Activated naive CD4-positive, alpha-beta T cell treated with anti-CD3 and anti-CD28 coated beads, Interleukin-2, amount 10 ng/mL, durations not matched to agents 7 days and 5 days (primary cell): ENCODE measurements at places on chromosomes 2 and 18.

GRCh38 chr2:65340898-65341681 is 91.3 kb downstream of the SPRED2 start:
- no peak for DNase-seq

- no peak for DNase-seq
These were observed 86.2 kb downstream of the CUL3 start for GRCh38 chr2:224498991-224499390.

DNA sequence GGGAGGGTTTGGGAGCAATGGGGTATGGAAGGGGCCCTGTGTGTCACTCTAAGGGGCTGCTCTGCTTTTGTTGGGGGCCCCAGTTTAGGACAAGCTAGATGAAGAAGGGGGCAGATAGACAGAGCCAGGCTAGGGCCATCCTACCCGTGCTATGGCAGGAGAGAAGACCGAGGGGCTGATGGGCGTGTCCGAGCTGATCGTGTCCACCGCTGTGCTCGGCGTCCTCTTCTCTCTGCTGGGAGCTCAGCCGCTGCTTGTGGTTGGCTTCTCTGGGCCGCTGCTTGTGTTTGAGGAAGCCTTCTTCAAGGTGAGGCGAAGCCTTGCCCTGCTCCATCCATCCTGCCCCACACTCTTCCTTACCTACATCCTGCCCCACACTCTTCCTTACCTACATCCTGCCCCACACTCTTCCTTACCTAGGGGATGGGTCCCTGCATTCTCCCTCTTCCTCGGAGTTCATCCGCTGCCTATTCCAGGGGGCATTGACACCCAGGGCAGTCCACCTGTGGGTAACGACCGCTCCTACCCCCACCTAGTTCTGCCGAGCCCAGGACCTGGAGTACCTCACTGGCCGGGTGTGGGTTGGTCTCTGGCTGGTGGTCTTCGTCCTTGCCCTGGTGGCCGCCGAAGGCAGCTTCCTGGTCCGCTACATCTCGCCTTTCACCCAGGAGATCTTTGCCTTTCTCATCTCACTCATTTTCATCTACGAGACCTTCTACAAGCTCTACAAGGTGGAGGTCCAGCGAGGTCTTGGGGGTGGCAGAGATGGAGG is 8.9 kb downstream of the SLC4A3 start:
- no peak for DNase-seq

GRCh38 chr18:59871711-59872362 is 28.0 kb upstream of the PMAIP1 start:
- no peak for DNase-seq

GRCh38 chr2:61055557-61055956 is 10.1 kb upstream of the SANBR start:
- no peak for DNase-seq

- DNase-seq, result no peak
These were observed 60.1 kb upstream of the RMP24 start for GRCh38 chr18:35912332-35912731.

GRCh38 chr2:88016960-88017779 is 823 bp upstream of the RNU2-63P start:
- DNase-seq, result no peak

DNA sequence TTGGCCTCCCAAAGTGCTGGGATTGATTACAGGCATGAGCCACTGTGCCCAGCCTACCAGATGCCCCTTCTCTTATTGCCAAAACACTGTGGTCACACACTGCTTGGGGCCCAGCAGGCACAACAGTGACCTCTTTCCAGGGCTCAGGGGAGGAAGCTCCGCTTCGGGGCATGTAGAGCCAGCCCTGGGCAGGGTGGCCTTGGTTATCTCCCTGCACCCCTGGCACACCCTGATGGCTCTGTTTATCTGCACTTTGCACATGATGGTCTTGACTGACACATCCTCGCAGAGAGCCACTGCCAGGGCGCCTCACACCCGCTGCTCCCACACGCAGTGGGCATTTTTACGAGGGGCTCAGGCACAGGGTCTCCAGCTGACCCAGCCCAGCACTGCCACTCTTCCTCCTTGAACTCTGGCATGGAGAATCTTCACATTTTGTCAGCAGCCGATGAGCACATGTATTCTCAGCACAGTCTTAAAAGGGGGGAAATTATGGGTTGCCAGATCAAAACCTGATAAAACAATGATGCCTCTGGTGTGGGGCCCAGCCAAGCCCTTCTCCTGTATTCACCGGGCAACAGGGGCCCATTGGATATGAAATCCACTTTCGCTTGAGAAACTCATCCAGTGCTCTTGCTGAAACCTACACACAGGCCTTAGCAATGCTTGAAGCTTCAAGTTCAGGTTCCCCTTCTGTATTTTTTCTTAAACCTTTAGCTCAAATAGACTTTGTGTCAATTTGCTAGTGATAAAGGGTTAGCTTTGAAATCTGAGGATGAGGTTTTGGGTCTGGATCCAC is 5.9 kb downstream of the GYPC start:
- DNase-seq, result no peak

DNA sequence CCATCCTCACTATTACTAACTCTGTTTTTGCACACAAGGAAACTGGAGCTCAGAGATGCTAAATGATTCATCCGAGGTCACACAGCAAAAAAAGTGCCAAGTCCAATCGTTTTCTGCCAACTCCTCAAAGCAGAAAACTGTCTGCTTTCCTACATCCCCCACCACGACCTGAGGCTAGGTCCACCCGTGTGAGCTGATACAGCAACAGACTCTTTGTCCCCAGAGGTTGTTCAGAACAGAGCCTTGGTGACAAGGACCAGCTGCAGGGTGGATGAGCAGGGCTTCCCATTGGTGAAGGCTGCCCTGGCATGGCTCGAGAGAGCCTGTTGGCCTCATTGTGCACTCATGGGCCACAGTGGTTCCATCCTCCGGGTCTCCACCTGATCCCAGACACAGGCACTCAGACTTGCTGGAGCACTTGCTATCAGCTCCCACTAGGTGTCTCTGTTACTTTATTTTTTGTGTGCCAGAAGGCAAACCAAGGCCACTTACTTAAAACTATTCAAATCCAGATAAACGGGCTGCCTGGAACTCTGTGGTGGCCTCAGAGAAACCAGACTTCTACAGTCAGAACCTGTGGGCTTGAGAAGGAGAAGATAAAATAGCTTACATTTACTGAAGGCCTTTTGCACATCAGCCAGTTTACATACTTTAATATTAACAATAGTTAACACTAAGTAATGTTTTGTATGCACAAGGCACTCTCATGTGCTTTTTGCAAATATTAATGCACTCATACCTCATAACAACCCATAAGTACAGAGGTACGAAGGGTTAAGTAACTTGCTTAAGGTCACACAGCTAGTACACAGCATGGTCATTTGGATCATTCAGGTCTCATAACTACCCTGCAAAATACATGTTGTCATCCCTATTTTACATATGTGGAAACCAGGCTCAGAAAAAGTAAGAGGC is 62.9 kb upstream of the CTIF start:
- DNase-seq, result peak; percentile 38
